EH (cell line): ENCODE measurements at places on chromosomes 16 and 17.

- DNase-seq: no peak
Measured at GRCh38 chr16:27208081-27208680, 4.9 kb downstream of the KDM8 start.

GRCh38 chr17:79251824-79252223 is 177.2 kb downstream of the ENGASE start:
- no peak for DNase-seq

DNA sequence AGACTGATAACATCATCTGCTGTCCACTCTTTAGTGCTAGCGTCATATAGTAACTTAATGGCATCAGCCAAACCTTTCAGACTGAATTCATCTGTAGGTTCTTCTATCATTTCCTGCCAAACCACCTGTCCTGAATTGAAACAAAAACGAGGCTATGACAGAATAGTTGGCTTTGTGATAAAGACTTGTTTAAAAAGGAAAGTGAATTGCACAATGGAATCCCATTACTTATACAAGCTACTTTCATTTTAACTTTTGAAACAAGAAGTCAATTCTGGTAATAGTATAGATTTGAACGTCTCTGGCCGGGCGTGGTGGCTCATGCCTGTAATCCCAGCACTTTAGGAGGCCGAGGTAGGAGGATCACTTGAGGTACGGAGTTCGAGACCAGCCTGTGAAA is 18.2 kb downstream of the LASP1NB start:
- DNase-seq: no peak

GRCh38 chr17:36496018-36496789 is 9.7 kb downstream of the ZNHIT3 start:
- DNase-seq: peak; percentile 36

GRCh38 chr16:2486645-2487516 is 12.0 kb downstream of the TBC1D24 start:
- peak; percentile 52 for DNase-seq

- no peak for DNase-seq
Measured at GRCh38 chr17:14748036-14748710, 447.3 kb downstream of the HS3ST3B1 start.

DNA sequence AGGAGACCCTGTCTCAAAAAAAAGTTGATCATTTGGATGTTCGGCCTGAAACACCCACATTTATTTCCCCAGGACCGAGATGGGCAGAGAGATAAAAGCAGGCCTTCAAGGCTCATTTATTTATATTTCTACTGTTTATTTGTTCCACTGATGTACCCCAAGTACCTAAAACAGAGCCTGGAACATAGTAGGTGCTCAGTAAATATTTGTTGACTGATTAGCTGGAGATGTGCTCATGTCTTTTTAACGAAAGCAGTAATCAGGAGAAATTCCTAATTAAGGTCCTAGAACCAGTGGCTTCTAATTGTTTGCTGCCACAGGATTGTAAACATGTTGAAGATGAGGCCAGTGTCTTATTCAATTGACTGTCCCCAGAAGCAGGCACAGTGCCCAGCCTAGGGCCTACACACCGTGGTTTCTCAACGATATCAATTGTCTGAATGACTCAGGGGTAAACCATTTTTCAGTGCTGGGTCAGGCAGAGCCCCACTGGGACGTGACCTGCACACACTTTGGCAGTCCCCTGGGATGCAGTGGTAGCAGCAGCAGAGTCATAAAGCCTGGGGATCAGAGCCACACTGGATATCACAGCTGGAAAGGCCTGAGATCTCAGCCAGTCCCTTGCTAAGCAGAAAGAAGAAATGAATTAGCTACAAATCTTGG is 34.8 kb downstream of the SOST start:
- peak; percentile 90 for DNase-seq

DNA sequence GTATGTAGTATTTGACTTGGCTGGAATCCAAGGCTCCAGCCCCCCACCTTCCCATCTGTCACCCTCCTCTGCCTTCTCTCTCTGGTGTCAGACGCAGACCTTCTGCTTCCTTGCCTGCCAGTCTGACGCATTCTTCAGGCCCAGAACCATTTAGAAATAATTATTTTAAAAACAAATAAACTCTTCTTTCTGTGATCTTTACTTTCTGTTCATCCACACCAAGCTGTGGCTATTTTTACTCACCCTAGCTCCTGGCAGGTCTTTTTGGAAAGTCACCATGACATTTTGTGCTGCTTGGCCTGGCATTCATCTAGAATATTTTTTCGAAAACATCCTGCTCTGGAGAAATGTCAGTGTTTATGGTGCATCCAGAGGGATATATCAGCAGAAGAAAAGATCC is 330.7 kb upstream of the ASIC2 start:
- DNase-seq: no peak
